CD4-positive, alpha-beta T cell treated with Interleukin-15 for 4 hours (primary cell): ENCODE measurements at places on chromosomes 3 and 15.

GRCh38 chr3:37770336-37770735 is 91.3 kb upstream of the CTDSPL start:
- DNase-seq: no peak

- no peak for DNase-seq
Observed at GRCh38 chr15:40234783-40235182, 4.1 kb upstream of the PAK6 start.

- DNase-seq: no peak
Observed at GRCh38 chr3:113834983-113835382, 3.6 kb upstream of the GRAMD1C start.

GRCh38 chr3:68931406-68932149 is 769 bp downstream of the TAFA4 start:
- DNase-seq: no peak

- no peak for DNase-seq
Observed at GRCh38 chr3:61015859-61016258, 235.4 kb downstream of the FHIT start.

DNA sequence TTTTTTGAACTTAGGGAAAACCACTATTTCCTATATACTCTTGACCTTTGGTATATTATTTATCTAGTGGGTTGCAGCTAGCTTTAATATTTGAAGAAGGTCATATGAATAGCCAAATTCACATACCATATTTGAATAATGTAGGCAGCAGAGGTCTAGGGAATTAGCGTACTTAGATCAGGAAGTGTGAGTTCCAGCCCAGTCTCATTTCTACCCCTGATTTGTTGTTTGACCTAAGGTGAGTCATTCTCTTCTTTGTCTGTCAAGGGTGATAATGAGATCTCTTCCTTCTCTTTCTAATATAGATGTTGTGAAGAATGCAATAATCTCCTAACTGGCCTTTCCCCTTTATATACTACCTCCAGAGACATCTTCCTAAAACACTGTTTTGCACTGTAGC is 36.6 kb upstream of the ZPLD1 start:
- no peak for DNase-seq

GRCh38 chr3:81214631-81215030 is 546.8 kb downstream of the GBE1 start:
- DNase-seq: no peak

- DNase-seq: no peak
Observed at GRCh38 chr3:151091685-151092345, 6.4 kb downstream of the MED12L start.

- DNase-seq: no peak
Observed at GRCh38 chr3:121758727-121759450, 9.3 kb upstream of the GOLGB1 start.

GRCh38 chr3:125059488-125060245 is 3.9 kb upstream of the HEG1 start:
- no peak for DNase-seq

- no peak for DNase-seq
Observed at GRCh38 chr15:75038231-75038630, 14.8 kb downstream of the PPCDC start.

DNA sequence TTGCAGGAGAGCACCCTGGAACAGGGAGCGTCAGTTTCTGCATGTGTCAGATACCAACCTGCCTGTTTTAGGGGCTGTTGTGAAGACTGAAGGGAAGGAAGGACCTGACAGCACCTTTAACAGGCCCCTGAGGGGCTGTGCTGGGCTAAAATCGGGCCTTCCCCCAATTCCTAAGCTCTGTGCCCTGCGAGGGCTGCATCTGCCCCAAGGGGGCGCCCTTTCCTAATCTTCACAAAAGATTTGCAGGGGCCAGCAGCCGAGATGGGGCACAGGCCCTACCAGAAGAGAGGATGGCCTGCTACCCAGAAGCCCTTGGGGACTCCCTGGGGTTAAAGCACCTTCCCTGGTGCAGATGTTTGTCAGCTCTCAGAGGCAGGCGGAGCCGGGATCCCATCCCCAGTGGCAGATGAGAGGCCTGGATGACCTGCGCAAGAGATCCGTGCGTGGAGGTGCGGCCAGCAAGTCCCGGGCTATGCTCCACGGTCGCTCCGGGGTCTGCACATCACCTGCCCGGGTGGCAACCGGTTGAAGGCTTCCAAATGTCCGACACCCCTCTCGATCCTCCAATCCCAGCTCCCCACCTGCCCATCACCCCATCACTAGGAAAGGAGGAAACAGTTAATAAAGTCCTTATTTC is 53.6 kb downstream of the RHCG start:
- peak; percentile 10 for DNase-seq

DNA sequence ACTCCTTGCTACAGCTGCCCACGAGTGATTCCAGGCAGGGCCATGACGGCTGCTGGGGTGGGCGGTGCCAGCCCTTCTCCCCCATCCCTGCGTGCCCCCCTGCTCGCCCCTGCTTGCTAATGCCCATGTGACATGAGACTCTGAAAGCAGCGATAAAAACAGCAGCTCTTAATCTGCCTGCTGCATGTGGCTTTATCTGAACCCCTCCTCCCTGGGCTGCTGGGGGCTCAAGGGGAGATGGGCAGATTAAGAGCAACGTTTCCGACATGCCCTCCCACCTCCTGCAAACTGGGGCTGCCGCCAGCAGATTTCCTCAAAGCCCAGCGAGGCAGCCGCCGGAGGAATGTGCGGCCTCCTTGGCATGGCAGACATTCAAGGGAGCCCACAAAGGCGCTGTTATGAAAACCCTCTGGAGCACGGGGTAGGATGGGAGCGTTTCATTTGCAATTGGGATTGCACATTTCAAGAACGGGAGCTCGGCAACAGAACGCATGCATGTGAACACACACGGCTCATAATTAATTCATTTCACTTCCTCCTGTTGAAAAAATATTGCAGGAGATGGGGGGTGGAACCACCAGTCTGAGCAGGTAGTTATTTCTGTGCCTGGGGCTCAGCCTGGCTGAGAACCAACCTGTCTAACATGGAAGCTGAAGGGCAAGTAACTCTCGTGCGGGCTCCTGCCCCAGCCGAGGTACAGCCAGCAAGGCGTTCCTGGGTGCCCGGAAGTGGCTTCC is 504.2 kb upstream of the PROK2 start:
- DNase-seq: no peak
